ENCODE measurements at places on chromosomes 12 and 14. TPM values are rescaled to one million over a fixed set of nuclear protein-coding genes. Genes with fewer than 3 reads are reported as not detected.

GPRC5D gene
- total RNA-seq, result not detected

DYNLL1 gene
- total RNA-seq, result 323 TPM

GPR132 gene
- not detected for total RNA-seq

DHRS2 gene
- 12.8 TPM for total RNA-seq

LRCOL1 gene
- total RNA-seq, result not detected

MMP19 gene
- total RNA-seq, result 1.9 TPM

IFI27L1 gene
- 13.6 TPM for total RNA-seq

DTX3 gene
- total RNA-seq, result 20.4 TPM

CMA1 gene
- not detected for total RNA-seq

CACNA2D4 gene
- 2.0 TPM for total RNA-seq

CCDC197 gene
- not detected for total RNA-seq

TBX5 gene
- total RNA-seq, result not detected

TAS2R19 gene
- 5.7 TPM for total RNA-seq

CLEC1B gene
- not detected for total RNA-seq

ATG101 gene
- 67.2 TPM for total RNA-seq

DCP1B gene
- total RNA-seq, result 8.2 TPM

KCNH5 gene
- not detected for total RNA-seq

CLEC4D gene
- not detected for total RNA-seq

SLC35F4 gene
- not detected for total RNA-seq

CARMIL3 gene
- 0.88 TPM for total RNA-seq

FAM181A gene
- not detected for total RNA-seq

TMEM52B gene
- total RNA-seq, result 46.0 TPM

GSG1 gene
- total RNA-seq, result not detected

AKAP6 gene
- total RNA-seq, result 3.4 TPM

C3AR1 gene
- not detected for total RNA-seq

VDR gene
- 13.6 TPM for total RNA-seq

TAS2R8 gene
- not detected for total RNA-seq

NOXRED1 gene
- 0.41 TPM for total RNA-seq

FOXM1 gene
- total RNA-seq, result 222 TPM

EPYC gene
- total RNA-seq, result not detected

EMC9 gene
- 31.1 TPM for total RNA-seq

SLC48A1 gene
- total RNA-seq, result 34.3 TPM

JPH4 gene
- not detected for total RNA-seq

MUCL1 gene
- total RNA-seq, result not detected

FBRSL1 gene
- 90.3 TPM for total RNA-seq

ENDOU gene
- total RNA-seq, result 0.43 TPM

POTEM gene
- not detected for total RNA-seq

RNFT2 gene
- 10.5 TPM for total RNA-seq

DERA gene
- total RNA-seq, result 84.3 TPM

RNASE3 gene
- total RNA-seq, result not detected

PRH1 gene
- total RNA-seq, result 21.2 TPM

SSPN gene
- total RNA-seq, result 1.0 TPM

CFAP73 gene
- total RNA-seq, result 0.23 TPM

KERA gene
- total RNA-seq, result not detected

PTCSC3 gene
- total RNA-seq, result not detected

KRT75 gene
- not detected for total RNA-seq

CRIP1 gene
- total RNA-seq, result 75.1 TPM

NAB2 gene
- 15.7 TPM for total RNA-seq

TSPAN11 gene
- total RNA-seq, result not detected

GLS2 gene
- 14.2 TPM for total RNA-seq

RAPGEF3 gene
- total RNA-seq, result 2.3 TPM

TEX52 gene
- 0.34 TPM for total RNA-seq

ANO2 gene
- 0.63 TPM for total RNA-seq

GPR68 gene
- total RNA-seq, result 0.14 TPM

SDR9C7 gene
- total RNA-seq, result not detected

MFAP5 gene
- total RNA-seq, result 0.61 TPM

RPGRIP1 gene
- 0.12 TPM for total RNA-seq

CD4 gene
- not detected for total RNA-seq

KRT3 gene
- total RNA-seq, result not detected

DPF3 gene
- total RNA-seq, result not detected
